ENCODE measurements at places on chromosomes 16 and 17.

- no peak for DNase-seq
Observed at GRCh38 chr17:30091121-30091670, 25.4 kb upstream of the NSRP1 start.

- no peak for DNase-seq
Observed at GRCh38 chr17:40480501-40481003, 20.9 kb downstream of the TNS4 start.

GRCh38 chr16:879461-879861 lies 78.9 kb upstream of the GNG13 start:
- no peak for DNase-seq

- DNase-seq = peak; percentile 30
Observed at GRCh38 chr17:2172077-2172851, 117.4 kb downstream of the HIC1 start.

- no peak for DNase-seq
Observed at GRCh38 chr17:13665872-13666635, 64.3 kb upstream of the HS3ST3A1 start.

- DNase-seq = no peak
Observed at GRCh38 chr17:32741381-32741780, 135.5 kb downstream of the MYO1D start.

DNA sequence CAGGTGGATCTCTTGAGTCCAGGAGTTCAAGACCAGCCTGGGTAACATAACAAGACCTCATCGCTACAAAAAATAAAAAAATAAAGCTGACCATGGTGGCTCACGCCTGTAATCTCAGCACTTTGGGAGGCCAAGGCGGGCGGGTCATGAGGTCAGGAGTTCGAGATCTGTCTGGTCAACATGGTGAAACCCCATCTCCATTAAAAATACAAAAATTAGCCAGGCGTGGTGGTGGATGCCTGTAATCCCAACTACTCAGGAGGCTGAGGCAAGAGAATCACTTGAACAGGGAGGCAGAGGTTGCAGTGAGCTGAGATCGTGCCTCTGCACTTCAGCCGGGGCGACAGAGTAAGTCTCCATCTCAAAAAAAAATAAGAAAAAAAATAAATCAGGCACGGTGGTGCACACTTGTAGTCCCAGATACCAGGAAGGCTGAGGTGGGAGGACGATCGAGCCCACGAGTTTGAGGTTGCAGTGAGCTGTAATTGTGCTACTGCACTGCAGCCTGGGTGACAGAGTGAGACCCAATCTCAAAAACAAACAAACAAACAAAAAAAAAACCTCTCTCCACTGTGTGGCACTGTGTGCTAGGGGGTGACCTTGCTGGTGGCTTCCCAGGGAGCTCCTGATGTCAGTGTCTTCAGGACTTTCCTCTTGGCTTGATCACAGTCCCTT lies 19.8 kb upstream of the MAPK3 start:
- no peak for DNase-seq
